ENCODE measurements at places on chromosomes 12 and 14.
A peak's percentile ranks its signal among the peaks of the same experiment; 100 is the strongest.

- DNase-seq: no peak
Observed at GRCh38 chr12:131092901-131093603, 139.3 kb downstream of the ADGRD1 start.

- DNase-seq: no peak
Observed at GRCh38 chr14:81414123-81414522, 14.0 kb upstream of the STON2 start.

DNA sequence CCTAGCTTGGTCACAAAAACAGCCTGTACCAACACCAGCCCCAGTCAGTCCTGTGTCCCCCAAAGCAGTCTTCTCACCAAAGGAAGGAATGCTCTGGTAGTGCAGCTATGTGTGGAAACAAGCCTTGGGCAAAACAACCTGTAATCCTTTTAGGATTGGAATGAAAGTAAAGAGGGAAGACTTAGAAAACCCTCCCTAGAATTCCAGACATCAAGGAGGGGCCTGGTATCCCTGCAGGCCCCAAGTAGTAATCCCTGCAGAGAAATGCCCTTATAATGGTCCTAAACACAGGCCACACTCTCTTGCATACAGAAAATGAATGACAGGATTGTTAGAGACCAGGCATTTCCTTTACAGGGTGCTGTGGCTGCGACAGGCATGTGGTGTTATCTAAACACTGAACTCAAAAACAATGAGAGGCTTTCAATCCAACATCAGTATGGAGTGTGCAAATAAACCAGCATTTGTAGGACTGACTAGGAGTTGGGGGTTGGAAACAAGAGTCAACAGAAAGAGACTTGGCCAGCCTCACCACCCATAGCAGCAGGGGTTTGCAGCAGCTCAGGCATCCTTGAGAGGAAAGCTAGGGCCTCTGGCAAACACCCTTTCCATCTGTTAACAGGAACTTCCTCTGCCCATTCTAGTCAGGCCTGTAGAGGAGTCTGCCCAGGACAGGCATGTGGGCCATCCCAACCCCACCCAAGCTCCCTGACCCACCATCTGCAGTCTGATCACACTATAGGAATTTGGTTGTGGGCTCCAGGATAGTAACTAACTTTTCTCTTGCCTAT, 59.1 kb downstream of the DCAF5 start:
- DNase-seq: no peak

DNA sequence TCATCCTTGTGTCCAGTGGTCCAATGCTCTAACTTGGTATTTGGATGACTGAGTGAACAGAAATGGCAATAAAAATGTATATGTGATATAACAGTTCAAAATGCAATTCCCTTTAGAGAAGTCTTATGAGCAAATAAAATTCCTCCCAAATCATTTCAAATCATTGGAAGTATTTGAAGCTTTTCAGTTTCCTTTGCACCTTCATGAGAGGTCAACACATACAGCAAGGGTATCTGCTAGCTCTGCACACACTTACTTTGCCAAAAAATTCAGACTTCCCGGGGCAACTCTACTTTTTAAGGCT, 423.7 kb downstream of the ATP23 start:
- DNase-seq: no peak

DNA sequence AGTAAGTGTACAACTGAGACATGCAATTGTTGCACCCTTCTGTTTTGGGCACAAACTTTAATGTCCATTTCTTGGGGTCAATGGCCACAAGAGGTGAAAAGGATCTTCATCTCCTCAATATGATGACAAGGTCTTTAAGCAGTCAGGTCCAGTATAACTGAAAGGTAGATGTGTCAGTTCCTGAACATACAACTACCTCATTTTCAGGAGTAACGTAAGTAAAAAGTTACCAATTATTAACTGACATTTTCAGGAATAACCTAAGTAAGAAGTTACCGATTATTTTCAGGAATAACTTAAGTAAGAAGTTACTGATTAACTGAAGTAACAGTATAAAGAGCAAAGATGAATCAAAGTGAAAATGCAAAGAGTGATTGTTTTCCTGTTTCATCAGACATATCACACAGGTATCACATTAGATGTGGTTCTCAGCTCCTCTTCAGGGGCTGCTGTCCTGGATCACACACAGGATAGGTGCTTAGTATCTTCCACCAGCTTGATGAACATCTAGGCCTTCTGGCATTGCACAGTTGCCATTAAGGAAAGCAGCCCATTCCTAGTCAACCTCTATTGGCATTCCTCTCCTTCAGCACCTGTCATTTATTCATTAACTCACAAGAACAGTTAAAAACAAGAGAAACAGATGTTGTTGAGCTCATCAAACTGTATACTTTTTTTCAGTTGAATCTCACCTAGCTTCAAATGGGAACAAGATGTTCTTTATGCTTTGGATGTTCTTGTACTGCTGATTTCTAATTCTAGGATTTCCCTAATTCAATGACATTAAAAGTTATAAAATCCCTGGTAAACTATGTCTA, 200.0 kb downstream of the FOXG1 start:
- DNase-seq: no peak

DNA sequence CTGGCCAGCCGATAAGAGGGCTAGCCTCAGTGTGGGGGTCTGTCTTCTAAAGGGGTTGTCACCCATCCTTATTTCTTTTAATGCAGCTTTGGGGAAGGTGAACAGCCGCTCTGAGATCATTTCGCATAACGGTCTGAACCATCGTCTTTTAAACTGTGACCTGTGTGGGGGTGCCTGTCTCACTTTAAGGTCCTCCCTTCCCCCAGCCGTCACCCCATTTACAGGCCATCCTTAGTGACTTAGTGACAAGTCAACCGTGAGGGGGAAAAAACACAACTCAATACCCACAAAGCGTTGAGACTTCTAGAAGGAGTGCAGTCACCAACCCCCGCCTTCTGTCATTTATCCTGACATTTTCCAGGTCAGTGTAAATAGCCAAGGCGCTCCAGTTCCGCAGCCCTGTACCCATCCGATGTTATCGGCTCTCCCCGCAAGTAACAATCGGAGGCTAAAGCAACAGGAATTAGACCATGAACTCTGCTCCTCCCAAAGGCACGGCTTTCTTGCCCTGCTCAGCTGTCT, 505 bp upstream of the DENND5B start:
- peak; percentile 7 for DNase-seq

GRCh38 chr12:109393437-109394345, 46.0 kb downstream of the MYO1H start:
- peak; percentile 60 for DNase-seq
